SK-MEL-5 (cell line): ENCODE measurements at places on chromosomes 6 and 20. TPM values are rescaled to one million over a fixed set of nuclear protein-coding genes. Genes with fewer than 3 reads are reported as not detected.
A peak's percentile ranks its signal among the peaks of the same experiment; 100 is the strongest.

DNA sequence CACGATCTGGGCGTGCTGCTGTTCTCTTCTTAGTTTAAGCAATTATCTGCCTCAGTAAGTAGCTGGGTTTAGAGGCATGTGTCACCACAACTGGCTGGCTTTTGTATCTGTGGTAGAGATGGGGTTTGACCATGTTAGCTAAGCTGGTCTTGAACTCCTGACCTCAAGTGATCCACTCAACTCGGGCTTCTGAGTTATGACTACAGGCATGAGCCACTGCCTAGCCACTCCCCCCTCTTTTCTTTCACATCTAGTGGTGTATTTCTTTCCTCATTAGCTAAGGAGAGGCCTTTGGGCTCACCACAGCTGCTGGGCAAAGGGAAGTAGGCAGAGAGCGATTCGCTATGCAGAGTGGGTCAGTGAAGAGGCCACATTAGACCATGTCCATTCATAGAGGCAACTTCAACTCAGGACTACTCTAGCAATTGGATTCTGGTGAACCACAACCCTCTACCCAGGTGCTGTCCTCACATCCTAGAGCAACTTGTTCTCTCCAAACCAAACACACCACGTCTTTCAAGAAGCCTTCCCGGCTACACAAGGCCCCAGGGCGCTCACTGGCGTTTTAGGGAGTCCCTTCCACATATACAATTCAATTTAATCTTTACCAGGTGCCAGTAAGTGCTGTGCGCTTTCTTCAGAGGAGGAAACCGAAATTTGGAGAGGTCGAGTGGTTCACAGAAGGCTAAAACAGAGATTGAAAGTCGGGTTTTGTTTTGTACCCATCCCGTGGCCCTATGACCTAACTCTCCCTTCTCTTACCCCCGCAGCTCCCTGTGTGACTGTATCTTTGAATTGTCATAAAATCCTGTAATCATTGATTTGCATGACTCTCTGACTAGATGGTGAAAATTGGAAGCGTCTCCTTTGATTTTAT, 26.5 kb upstream of the GFOD1 start:
- no peak for DNase-seq

DNA sequence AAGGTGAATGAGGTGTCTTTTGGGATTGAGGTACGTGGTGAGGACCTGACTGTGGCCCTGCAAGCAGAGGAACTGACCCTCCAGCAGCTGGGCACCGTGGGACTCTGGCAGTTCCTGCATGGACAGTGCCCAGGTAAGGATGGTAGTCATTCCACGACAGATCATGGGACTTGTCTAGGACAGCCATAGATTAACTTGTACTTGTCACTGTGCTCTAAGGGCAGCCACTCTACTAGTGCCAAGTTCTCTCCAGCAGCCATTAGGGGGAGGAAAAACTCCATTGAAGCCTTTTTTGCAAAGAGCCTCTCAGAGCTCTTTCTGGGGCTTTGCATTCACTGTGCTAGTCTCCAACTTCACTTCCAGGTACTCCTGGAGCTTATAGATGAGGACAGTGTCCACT, 20.4 kb downstream of the TAF11 start:
- DNase-seq: peak; percentile 23

MUC22 gene
- not detected in 2 replicates for total RNA-seq

DNA sequence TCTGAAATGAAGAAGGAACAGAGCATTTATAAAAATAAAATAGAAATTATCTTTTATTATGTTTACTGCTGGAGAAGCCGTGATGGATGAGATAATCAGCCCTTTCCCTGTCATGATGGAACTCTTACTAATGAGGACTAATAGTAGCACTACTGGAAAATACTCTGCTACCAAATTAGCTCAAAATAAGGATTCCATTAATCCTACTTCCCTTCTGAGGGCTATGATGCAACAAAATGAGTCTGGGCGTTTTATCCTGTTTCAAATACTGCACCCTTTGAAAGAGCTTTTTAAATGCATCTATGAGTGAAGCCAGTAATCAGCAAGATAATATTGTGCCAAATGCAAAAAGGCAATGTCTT, 59.3 kb upstream of the CARMIL1 start:
- no peak for DNase-seq

- DNase-seq: no peak
Measured at GRCh38 chr20:57561356-57562279, 708 bp downstream of the PCK1 start.

DNA sequence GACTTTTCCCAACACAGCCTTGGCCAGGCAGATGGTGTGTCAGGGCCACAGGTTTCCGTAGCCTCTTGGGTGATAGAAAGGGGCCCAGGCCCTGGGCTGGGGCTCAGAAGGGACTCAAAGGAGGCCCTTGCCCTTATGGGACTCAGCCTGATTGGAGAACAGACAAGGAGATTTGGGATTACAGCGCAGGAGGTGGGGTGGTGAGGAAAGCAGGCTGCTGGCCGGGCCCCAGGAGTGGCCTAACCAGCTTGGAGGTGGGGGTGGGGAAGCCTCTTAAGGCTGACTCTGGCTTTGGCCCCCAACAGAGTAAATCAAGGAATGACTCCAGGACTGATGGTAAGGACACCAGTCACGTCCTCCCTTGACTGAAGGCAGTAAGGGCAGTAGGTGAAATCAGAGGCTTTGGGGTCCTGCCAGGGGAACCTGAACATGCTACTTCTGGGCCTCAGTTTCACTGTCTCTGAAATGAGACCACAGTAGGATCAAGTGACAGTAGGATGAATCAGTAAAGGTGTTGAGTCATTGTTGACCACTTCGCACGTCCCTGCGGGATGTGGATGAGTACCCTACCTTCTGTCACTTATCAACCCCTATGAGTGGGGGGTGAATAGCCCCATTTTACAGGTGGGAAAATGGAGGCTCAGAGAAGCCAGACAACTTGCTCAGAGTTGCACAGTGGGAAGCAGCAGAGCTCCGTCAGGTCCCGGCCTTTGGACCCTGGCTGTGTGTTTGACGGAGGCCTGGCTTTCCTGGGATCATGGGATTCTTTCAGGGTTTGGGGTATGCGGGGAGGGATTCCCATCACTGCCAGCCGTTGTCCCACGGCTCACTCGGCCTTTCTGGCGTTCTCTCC, 4.5 kb downstream of the SNAI1 start:
- DNase-seq: no peak

GRCh38 chr6:138211048-138211581, 7.2 kb downstream of the PBOV1 start:
- DNase-seq: peak; percentile 53

- DNase-seq: no peak
Measured at GRCh38 chr6:50112981-50113857, 63.5 kb upstream of the DEFB112 start.

- no peak for DNase-seq
Measured at GRCh38 chr6:151961809-151962208, 154.3 kb downstream of the ESR1 start.

DNA sequence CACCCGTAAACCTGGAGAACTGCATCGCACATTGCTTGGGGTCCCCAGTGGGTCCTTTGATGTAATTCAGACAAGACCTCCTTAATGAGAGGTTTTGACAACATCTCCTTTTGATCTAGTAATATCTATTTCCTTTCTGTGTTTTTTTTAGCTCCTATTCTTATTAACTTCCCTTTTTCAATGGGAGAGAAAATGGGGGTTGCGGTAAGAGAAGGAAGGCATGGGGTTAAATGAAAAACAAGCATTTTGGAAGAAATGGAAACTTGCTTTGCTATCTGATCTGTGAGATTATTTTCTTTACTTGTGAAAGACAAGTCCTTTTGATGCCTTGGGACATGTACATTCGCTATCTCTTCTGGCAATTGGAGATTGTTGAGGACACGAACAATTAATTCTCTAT, 418.6 kb upstream of the MAN1A1 start:
- no peak for DNase-seq

ANGPT4 gene
- not detected in 2 replicates for total RNA-seq

DNA sequence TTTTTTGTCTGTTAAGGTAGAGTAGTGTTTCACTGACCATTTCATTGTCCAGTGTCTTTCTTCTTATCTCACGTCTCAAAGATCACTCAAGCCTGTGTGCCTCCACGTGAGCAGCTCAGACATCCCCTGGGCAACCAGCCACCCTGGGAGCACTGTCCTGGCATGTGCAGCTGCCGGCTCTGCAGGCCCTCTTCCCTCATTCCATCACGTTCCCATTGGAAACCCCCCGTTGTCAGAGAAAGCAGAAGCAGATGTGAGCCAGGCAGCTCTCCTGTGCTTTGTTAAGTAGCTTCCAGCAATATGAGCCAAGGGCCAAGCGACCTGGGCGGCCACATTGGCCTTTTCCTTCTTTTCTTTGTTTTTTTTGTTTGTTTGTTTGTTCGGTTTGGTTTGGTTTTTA, 233.2 kb upstream of the SYNDIG1 start:
- DNase-seq: no peak

GRCh38 chr6:13927203-13927602, 2.5 kb downstream of the RNF182 start:
- DNase-seq: no peak

DNA sequence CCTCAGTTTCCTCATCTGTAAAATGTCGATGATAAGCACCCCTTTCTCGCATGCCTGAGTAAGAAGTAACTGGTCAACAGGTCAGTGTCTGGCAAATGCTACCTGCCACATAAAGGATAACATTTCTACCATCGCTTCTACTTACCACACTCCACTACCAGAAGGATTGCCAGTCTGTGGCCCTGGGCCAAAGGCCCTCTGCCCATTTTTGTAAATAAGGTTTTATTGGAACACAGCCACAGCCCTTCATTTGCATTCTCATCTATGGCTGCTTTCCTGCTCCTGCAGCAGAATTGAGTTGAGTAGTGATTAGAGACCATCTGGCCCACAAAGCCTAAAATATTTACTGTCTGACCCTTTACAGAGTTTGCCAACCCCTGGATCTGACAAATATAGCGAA, 121.8 kb downstream of the TOX2 start:
- DNase-seq: no peak

LY6G6F gene
- total RNA-seq: not detected in 2 replicates

DNA sequence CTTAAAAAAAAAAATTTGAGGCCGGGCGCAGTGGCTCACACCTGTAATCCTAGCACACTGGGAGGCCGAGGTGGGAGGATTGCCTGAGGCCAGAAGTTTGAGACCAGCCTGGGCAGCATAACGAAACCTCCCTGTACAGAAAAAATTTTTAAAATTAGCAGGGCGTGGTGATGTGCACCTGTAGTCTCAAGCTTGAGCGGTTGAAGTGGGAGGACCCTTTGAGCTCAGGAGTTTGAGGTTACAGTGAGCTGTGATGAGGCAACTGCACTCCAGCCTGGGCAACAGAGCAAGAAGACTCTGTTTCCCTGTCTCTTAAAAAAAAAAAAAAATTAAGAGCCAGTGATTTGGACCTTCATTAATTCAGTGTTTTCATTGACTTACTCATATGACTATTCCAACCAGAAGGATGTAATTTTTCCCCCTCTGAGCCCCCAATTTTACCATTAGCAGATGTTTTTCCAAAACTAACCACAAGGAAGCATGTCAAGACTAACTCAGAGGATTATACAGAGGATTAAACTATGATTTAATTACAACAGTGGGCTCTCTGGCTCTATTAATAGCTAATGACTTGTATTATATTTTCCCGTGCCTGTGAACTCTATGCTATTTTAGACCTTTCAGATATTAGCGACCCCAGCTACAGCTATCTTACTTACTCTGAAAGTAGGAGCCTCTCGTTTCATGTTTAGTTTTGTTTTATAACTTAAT, 75.1 kb downstream of the ARID1B start:
- DNase-seq: no peak

DNA sequence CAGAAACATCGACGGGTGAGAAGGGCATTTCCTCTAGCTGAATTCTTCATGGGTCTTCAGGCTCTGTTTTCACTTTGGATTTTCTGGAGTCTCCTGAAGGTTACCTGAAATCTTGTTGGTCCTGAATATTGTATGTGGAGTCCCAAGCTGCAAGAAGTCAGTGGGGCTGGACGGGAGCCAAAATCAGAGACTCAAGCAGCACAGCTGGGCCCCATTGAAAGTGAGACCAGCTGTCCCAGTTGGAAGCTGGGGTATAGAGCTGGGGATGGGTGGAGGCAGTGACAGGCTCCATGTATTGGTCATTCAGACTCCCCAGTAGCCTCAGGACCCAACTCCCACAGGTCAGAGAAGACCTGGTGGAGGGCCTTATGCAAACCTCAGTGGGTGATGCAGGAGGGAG, 111.3 kb upstream of the MLN start:
- no peak for DNase-seq

GRCh38 chr20:62234339-62234738, 4.0 kb upstream of the OSBPL2 start:
- DNase-seq: no peak

CDH22 gene
- not detected in 2 replicates for total RNA-seq

DNA sequence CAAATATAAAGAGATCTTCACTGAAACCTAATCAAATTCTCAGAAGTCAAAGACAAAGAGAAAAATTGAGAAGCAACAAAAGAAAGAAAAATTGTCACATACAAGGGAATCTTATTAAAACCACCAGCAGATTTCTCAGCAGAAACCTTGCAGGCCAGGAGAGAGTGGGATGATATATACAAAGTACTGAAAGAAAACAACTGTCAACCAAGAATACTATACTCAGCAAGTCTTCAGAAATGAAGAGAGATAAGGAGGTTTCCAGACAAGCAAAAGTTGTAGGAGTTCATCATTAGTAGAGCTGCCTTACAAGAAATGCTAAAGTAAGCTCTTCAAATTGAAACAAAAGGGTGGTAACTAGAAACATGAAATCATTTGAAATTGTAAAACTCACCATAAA, 345.6 kb downstream of the MAFB start:
- DNase-seq: no peak

GRCh38 chr6:157634546-157634945, 188.5 kb upstream of the SNX9 start:
- DNase-seq: no peak

- no peak for DNase-seq
Measured at GRCh38 chr6:31881136-31881859, 2.5 kb upstream of the SLC44A4 start.

RCAN2 gene
- total RNA-seq: 0.11 TPM in 1 of 2 replicates, not detected in the other

- peak; percentile 75 for DNase-seq
Measured at GRCh38 chr20:43537921-43538877, 20.6 kb upstream of the SGK2 start.

DNA sequence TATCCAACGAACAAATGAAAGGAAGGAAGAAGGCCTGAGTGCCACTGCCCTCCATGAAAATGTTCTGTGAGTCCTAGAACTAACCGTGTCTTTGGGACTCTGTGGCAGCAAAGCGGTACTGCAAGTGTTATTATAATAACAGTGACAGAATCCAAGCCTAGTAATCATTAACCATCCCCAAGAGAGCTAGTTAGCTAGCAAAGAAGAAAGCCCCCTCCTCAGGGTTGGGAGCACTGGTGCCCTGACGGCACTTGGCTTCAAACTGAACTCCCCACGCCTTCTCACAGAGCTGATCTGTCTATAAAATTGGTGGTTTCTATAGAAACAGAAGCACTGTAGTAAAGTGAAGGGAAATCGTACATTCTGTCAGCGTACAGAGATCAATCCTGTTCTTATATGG, 239.8 kb downstream of the PTPRT start:
- DNase-seq: no peak
